Iris pigment epithelial cell (primary cell): ENCODE measurements at places on chromosomes 5 and 9.

DNA sequence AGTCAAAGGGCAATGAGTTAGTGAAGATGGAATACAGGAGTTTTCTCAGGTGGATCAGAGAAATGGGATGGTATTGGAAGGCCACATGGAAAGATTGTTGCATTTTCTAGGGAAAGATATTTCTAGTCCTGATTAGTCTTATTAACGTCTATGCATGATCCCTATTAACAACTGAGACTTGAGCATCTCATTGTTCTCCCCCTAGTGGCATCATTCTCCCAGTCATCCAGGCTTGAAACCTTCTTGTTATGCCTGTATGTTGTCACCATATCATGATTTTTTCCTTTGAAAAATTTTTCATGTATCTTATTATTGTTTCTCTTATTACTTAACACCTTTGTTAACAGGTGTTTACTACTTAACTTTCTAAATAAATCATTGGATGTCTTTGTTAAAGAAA is 34.4 kb downstream of the KIF2A start:
- peak; percentile 36 for DNase-seq

DNA sequence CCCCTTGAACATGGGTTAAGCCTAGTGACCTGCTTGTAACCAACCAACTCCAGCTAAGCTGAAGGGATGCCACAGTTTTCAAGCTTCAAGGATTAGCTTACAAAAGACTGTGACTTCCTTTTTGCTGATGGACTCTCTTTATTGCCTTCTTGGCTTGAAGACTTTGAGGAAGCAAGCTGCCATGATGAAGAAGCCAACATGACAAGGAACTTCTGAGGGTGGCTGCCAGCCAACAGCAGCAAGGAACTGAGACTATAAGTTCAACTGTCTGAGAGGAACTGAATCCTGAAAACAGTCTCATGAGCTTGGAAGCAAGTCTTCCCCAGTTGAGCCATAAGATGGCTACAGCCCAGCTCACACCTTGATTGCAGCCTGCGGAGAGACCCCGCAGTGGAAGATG is 116.1 kb upstream of the TAF11L2 start:
- no peak for DNase-seq

- DNase-seq = no peak
Measured at GRCh38 chr5:75632321-75632720, 21.1 kb downstream of the ANKDD1B start.

- no peak for DNase-seq
Measured at GRCh38 chr9:121734465-121734864, 83.0 kb downstream of the DAB2IP start.

- DNase-seq = no peak
Measured at GRCh38 chr5:57429513-57430120, 53.0 kb downstream of the ACTBL2 start.

DNA sequence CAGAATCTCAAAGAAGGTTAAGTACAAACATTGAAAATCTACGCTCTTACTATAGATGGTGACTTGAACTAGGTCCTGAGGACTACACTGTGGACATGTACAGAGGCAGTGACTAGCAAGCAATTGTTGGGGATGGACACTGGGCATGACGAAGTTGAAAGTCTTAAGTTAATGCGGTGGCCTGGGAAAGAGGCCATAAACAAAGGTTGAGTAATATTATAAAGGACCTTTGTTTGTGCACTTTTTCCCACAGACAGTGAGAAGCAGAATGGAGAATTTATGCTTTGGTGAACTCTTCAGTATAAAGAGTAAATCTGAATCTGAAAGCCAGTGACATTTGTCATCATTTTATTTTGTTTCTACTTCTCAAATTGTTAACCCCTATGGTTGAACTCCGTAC is 15.3 kb downstream of the ALDH1A1 start:
- no peak for DNase-seq

GRCh38 chr5:58517198-58517597 is 26.0 kb downstream of the GAPT start:
- no peak for DNase-seq

GRCh38 chr9:37085233-37085632 is 35.1 kb upstream of the ZCCHC7 start:
- DNase-seq = no peak

GRCh38 chr5:146710348-146710747 is 168.2 kb downstream of the PPP2R2B start:
- DNase-seq = no peak

DNA sequence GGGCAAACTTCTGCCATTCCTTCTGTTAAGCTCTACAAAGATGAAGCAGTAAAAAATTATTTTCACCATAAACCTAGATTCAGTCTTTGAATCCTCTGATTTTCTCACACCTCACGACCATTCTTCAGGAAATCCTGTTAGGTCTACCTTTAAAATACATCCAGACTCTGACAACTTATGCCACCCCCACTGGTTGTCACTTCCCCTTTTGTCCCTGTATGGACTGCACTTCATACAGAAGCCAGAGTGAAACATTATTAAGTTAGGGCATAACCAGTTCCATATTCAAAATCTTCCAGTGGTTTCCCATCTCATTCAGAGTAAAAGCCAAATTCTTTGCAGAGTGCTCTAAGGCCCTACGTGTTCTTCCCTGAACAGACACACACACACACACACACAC is 499.8 kb downstream of the RASEF start:
- DNase-seq = no peak

DNA sequence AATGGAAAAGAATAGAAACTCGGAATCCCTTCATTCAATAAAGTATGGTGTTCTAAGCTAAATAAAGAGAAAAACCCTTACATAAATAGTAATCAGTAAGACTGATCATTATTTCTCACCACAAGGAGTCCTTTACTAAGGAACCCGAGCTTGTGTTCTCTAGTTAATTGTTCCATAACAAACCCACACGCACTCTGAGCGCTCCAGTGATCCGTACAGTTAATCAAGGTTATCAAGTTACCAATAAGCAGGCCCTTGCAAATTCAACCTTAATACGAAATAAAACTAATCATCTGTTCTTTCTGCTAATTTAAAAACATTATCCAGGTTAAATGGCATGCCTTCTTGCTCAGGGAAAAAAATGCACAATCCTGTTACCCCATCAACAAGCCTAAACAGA is 224.4 kb downstream of the FRMD3 start:
- no peak for DNase-seq

DNA sequence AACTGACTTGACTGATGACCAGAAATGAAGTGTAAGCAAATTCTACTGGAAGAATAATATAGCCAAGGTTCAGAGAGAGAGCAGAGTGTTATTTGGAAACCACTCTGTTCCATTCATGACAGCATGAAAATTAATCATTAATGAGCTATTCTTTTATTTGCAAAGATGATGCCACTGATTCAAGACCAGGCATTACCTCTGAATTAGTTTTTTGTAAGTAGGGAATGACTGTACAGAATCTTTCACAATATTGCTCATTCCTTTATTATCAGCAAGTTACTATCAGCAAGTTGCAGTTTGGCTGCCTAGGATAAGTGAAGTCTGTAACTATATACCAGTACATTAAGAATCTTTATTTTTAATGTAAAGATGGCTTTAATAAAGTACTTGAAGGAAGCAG is 75.1 kb upstream of the RGMB start:
- peak; percentile 52 for DNase-seq

DNA sequence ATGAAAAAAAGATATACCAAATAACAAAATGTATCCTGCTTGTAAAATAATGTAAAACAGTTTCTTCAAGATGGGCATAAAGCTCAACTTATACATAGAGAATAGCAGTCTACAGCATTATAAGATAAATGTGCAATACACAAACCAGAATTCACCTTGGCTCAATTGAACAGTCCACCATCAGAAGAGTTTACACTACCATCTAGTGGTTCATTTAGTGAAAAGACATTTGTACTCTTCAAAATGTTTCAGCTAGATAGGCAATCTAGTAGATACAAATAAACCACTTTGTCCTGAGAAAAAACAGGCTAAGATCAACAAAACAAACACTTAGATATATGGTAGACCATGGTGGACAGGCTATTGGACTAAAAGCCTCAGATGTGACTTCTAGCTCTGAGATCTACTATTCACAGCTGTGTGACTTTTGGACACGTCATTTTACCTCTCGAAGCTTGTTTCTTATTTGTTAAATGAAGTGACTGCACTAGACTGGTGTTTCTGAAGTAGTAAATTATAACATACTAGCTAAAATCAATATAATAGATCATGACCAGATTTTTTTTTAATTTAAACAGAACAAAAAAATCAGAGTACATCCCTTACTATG is 22.1 kb upstream of the TPD52L3 start:
- peak; percentile 52 for DNase-seq

DNA sequence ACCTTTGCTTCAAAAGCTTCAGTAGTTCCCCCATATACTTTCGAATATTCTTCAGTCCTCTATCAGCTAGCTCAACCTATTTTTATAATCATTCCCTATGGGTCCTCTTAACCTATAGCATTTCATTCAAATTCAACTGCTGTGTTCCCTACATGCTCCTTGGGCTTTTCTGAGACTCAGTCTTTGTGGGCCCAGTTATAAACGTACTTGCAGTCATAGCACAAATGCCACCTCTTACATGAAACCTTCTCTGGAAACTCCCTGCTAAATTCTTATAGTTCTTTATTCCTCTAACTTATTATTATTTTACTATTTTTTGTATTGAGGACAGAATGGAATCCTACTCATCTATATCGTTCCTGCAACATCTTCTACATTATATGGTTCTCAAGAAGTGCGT is 24.7 kb downstream of the MLANA start:
- DNase-seq = no peak

DNA sequence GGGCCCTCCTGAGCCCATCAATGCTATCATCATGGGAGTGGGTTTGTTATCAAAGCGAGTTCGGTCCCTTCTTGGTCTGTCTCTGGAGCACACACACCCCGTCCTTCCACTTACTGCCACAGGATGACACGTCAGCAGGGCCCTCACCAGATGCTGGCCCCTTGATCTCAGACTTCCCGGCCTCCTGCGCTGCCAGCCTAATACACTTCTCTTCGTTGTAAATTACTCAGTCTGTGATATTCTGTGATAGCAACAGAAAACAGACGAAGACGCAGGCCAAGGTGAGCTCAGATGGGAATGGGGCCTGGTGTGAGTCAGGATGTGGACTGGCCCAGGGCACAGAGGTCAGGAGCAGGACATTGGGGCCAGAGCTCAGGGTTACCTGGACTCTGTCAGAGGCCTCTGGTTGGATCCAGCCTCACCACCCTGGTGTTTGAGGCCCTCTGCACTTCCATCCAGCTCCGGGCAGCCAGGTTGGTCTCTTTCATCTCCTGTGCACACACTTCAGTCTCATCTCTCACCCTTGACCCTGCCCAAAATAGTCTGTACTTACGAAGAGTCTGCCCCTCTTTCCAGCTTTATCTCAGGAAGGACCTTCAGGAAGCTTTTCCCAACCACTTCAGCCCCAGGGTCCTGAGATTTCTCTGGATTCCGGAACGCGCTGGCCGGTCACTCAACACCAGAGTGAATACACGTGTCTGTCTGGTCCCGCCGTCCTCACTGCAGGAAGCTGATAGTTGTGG is 26.0 kb upstream of the CNOT6 start:
- no peak for DNase-seq

DNA sequence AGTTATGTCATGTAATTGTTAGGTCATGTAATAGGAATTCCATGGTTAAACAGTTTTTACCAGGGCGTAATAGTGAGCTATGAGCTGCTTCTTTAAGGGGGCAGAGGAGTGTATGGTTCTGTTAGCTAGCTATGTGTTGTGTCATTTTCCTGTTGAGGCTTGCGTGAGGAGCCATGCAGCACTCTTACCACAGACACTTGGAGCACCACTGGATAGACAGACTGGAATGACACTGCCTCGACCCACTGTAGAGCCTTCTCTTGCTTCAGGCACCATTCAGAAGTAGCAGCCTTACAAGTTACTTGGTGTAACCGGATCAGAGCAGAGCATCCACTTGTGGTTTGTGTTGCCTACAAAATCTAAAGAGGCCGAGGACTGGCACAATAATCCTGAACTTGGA is 28.3 kb upstream of the STOM start:
- peak; percentile 97 for DNase-seq

GRCh38 chr9:120692901-120693699 is 21.2 kb downstream of the MEGF9 start:
- peak; percentile 56 for DNase-seq

DNA sequence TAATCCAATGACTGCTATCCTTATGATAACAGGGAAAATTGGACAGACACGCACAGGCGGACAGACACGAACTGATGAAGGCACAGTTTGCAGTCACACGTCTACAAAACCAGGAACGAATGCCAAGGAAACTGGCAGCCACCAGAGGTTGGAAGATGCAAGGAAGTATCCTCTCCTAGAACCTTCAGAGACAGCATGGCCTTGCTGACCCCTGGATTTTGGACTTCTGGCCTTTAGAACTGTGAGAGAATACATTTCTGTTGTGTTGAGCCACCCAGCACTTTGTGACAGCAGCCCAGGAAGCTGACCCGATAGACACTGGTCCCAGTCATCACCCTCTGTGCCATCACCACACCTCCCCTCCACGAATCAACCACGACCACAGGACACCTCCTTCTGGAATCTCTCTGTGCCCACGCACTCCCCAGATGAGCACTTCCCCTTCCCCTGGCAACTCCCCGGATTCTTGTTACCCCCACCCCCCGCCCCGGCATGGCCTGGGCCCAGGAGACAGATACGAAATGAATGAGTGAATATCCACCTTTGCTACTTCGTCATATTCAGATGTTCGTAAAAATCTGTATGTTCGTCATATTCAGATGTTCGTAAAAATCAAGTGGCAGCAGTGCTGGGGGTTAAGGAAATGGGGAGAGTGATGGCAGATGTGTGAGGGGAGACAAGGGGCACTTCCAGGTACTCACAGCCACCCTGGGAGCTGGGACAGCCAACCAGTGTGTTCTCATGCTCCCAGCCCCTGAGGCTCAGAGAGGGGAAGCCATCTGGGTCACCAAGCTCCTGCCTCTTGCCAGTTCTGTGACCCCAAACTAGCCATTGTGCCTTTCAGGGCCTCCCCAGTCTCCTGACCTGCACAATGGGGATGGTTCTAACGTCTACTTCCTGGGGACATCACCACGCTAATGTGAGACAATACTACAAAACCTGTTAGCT is 18.5 kb downstream of the GBGT1 start:
- DNase-seq = no peak

DNA sequence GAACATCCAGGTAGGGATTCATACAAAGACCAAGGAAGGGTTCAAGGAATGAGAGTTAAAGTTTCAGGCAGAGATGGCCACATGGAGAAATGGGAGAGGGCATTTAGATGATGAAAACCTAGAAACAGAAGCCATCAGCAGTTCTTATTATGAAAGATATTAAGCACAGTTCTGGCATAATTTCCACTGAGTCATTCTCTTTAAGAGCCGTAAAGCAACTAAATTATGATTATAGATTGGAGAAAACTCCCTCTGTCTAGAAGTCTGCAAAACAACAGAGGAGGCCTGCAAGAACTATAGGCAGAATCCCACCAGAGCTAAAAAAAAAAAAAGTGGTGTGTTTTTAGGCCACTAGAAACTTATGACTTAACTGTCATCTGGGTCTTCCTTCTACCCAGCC is 157.1 kb upstream of the MPDZ start:
- DNase-seq = no peak
